Activated CD4-positive, alpha-beta T cell treated with anti-CD3 and anti-CD28 coated beads, Interleukin-2, amount 50 U/mL, for 4 hours (primary cell): ENCODE measurements at places on chromosomes 12 and 14.

- DNase-seq, result no peak
Observed at GRCh38 chr12:22014041-22014782, 31.8 kb upstream of the CMAS start.

DNA sequence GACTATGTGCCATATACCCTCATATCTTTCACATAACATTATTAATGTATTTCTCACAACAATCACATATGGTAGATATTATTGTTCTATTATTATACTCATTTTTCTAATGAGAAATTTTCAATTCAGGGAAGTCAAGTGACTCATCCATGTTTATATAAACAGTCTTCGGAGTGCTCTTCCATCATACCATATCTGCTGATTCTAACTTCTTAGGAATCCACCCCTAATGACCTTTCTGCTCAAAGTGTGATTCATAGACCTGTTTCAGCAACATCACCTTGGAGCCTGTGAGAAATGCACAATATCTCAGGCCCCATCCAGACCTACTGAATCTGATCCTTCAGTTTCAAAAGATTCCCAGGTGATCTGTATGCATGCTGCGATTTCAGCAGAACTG lies 39.8 kb upstream of the OVCH1 start:
- DNase-seq, result no peak

GRCh38 chr12:75289753-75290152 lies 40.4 kb downstream of the CAPS2 start:
- DNase-seq, result no peak

DNA sequence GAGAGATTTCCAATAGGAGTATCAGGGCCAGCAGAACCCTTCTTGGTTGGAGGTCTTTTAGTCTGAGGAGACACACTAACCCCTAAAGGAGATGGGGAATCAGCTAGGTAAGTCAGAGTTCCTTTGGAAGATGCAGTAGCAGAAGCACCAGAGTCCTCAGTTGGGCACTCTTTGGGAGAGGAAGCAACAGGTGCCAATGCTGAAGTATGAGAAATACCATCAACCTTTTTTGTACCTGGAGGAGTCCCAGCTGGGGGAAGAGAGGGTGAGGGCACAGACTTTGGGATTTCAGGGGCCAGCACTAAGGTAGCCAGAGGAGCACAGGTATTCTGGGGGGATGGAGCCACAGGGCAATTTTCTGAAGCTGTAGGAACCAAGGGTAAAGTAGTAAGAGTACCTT lies 6.0 kb downstream of the NACA start:
- DNase-seq, result no peak

DNA sequence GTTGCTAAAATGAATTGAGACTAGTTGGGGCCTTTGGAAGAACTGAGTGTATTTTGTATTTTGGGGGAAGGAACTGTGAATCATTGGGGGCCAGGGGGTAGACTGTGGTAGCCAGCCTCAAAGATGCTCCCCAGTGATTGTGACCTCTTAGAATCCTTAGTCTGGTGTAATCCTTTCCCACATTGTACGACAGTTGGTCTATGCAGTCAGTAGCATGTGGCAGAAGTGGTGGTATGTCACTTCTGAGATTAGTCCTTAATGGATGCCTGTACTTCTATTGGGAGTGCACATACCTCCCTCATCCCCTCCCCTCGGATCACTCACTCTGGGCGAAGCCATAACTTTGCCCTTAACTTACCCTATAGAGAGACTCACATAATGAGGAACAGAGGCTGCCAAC lies 48.0 kb downstream of the USP15 start:
- DNase-seq, result no peak

DNA sequence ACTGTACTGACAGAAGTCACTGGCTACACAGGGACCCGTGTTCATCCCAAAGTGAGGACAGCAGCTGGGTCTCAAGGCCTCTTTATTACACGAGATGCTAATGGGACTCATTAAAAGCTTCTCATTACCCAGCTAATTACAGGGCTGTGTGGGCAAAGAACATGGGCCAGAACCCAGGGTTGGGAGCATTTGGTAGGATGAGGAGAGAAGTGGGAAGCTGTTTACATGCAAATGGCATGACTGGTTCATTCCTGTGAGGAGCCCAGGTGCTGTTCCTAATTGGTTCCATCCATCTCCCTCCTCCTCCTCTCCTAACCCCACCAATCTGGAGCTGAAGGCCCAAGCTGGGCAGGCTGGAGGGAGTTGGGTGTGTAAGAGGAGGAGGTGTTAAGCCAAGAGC lies 8.9 kb upstream of the TAC3 start:
- no peak for DNase-seq

- no peak for DNase-seq
Observed at GRCh38 chr14:61080591-61081010, 99.6 kb downstream of the SLC38A6 start.

DNA sequence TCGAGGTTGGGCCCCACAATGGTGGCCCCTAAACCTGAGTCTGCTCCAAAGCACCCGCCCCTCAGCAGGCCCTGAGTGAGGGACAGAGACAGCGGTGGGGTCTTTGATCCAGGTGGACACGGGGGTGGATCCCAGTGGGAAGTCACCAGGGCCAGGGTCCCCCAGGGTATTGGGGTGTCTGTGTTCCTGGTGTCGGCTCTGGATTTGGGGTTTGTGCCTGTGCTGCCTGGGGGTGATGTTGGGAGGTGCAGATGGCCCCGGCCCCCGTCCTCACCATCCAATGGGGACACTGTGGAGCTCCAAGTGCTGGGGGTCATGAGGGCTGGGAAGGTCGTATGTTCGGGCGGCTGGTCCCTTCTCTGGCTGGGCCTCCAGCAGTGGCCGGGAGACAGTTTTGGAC lies 354.2 kb downstream of the TMEM121 start:
- DNase-seq, result no peak

- no peak for DNase-seq
Observed at GRCh38 chr14:106129274-106129673, 602.9 kb downstream of the TMEM121 start.
